Stimulated activated CD4-positive, alpha-beta T cell treated with anti-CD3 and anti-CD28 coated beads, Interleukin-15, amount 100 ng/mL, for 24 hours (primary cell): ENCODE measurements at places on chromosomes 3 and 15.

- DNase-seq, result no peak
Observed at GRCh38 chr3:18812316-18812715, 336.0 kb upstream of the KCNH8 start.

GRCh38 chr3:59644479-59645402 lies 594.9 kb upstream of the CFAP20DC start:
- no peak for DNase-seq

DNA sequence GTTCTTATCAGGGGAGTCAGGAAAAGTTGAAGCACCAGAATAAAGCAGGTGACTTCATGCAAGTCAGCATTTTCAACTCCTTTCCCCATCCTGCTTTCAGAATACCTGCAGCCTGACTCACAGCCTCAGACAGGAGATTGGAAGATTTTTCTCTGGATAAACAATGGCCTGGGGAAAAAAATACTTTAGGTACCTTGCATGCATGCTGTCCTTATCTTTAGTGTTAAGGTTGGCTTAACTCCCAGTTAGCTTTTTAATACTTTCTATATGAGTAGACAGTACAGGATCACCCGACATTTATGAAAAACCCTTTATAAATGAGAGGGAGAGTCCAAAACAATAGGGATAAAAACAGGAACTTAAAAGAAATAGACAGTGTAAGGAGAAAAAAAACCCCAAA lies 53.6 kb downstream of the PAK2 start:
- DNase-seq, result no peak

DNA sequence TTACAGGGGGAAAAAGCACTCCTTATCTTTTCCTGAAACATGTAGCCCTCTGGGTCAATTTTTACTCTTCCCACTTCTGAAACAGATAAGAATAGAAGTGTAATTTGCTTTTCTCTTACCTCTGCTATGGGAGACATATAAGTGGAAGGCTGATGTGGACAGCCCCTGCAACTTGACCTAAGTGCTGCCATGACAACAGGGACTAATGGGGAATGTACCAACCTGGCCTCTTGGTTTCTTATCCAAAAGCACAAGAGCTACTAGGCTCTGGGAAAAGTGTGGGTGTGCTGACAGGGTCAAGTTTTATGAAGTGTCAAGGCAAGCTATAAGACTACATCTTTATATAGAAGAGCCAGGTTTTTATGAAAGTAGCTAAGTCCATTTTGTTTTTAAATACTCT lies 1246.5 kb downstream of the OTOL1 start:
- no peak for DNase-seq

GRCh38 chr15:86906376-86906775 lies 826.7 kb downstream of the AGBL1 start:
- DNase-seq, result no peak

DNA sequence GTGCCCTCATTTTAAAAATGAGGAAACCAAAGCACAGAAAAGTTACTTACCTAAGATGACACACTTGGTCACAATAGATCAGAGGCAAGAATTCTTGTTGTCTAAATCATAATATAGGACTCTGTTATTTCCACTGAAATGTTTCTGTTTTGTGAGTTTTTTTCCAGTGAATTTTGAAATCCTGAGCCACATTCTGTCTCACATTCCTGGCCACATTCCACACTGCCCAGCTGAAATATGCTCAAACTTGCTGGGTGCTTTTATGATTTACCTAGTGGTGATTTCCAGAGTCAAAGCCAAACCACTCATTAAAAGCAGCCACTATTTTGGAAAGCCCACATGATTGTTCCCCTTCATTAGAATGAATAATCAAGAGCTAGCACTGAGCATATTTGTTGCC lies 82.3 kb upstream of the NPHP3 start:
- DNase-seq, result no peak

DNA sequence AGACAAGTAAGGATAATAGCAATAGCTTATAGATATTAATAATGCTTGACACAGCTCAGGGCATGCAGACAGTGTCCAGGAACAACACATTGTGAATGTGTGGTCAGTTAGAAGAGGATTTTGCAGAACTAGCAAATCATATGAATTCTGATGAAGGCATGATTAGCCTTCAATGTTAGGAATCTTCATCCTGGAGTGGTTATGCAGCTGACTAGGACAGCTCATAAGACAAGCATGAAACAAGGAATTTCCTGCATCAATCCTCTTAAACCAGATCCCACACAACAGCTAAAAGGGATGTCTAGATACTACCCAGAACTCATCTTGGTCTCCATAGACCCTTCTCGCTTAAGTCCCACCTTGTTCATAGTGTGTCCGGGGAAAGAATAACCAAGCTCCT lies 499.0 kb upstream of the ATP11B start:
- DNase-seq, result no peak

DNA sequence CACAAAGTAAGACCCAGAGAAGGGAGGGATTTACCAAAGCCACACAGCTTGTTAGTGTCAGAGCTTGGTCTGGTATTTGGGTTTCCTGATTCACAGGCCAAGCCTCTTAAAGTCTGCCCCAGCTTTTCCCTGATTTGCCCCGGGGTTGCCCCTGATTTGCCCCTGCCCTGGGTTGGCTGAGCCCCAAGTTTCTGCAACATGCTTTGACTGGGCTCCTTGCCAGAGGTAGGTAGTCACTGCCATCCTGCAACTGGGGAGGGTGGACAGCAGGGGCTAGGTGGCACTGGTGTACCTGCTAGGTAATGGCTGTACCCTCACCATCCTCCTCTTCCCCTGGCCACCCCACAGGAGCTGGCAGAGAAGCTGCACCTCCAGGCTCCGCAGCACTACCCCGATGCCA lies 2.5 kb downstream of the MPI start:
- DNase-seq, result no peak

GRCh38 chr15:87667643-87668042 lies 588.9 kb downstream of the NTRK3 start:
- no peak for DNase-seq

DNA sequence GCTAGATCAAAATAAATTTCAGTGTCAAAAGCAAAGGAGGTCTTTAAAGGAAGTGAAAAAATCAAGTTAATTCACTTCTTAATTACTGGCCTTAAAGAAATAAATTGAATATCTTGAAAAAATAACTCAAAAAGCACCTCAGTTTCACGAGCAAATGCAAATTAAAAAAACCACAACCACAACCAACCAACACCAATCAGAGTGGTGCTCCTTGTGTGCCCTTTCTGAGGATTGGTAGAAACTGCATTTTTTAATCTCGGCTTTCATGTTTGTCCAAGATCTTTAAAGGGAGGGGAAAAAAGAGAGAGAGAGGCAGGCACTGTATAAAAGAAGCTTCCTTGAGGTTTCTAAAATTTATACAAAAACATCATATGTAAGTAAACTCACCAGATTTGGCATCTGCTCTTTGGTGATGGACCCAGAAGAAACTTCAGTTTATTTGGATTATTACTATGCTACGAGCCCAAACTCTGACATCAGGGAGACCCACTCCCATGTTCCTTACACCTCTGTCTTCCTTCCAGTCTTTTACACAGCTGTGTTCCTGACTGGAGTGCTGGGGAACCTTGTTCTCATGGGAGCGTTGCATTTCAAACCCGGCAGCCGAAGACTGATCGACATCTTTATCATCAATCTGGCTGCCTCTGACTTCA lies at the start of gene GPR15:
Gene GPR15 (plus strand): TSS at position 357 of the 653 bp plus-strand sequence. CDS start 56 bp downstream, at position 413.
- no peak for DNase-seq

DNA sequence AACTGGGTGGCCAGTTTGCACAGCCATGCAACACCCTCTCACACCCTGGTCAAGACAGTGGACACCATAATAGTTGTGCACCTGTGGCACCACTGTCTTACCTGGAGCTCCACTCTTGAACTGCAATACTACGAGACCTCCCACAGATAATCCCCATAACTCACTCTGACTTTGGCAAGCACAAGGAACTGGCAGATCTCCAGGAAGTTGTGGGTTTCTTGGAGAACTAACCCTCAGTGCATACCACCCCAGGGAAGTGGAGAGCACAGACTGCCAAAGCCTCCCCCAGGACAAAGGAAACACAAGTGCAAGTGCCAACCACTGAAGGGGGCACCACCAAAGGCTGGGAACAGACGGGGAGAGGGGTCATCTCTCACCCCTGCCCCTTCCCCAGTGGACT lies 318.6 kb downstream of the SUCLG2 start:
- no peak for DNase-seq

- no peak for DNase-seq
Observed at GRCh38 chr15:68268405-68268804, 9.1 kb upstream of the FEM1B start.

DNA sequence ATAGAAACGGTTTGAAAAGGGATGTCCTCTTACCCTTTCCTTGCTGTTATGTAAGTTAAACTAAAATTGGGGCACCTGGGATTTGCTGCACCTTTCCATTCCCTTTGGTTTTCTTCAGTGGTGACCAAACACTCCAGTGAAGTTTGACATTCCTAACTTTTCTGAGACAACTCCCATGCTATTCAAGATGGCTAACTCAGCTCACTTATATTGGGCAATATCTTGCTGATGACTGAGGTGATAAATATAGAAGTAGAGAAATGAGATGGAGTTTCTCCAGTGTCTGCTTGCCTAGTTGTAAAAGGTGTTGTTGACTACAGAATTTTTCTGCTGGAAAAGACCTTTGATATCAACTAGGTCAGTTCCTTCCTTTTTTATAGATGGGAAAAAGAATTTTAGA lies 291.8 kb downstream of the GAP43 start:
- DNase-seq, result no peak

DNA sequence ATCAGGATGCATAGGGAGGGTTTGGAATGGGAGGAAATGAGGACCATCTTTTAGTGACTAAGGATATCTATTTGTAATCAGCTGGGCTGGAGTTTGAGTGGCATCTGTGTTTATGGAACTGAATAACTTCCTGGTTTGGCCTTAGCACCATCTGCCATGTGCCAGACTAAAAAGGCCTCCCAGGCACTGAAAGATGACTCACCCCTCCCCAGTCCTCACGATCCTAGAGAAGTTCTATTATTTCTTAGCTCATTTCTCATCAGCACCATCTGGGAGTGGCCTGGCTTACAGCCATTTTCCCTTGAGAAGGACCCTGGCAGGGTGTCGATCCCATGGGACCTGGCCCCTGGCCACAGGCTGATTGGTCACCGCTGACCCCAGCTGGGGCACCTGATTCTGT lies 23.9 kb upstream of the CTXND1 start:
- no peak for DNase-seq

- DNase-seq, result peak; percentile 7
Observed at GRCh38 chr15:69979262-69979661, 118.5 kb downstream of the TLE3 start.

GRCh38 chr3:127672429-127673190 lies at the start of gene ABTB1:
Gene ABTB1 (plus strand): TSS chr3:127672952. CDS start chr3:127673026, 74 bp downstream.
- peak; percentile 91 for DNase-seq

DNA sequence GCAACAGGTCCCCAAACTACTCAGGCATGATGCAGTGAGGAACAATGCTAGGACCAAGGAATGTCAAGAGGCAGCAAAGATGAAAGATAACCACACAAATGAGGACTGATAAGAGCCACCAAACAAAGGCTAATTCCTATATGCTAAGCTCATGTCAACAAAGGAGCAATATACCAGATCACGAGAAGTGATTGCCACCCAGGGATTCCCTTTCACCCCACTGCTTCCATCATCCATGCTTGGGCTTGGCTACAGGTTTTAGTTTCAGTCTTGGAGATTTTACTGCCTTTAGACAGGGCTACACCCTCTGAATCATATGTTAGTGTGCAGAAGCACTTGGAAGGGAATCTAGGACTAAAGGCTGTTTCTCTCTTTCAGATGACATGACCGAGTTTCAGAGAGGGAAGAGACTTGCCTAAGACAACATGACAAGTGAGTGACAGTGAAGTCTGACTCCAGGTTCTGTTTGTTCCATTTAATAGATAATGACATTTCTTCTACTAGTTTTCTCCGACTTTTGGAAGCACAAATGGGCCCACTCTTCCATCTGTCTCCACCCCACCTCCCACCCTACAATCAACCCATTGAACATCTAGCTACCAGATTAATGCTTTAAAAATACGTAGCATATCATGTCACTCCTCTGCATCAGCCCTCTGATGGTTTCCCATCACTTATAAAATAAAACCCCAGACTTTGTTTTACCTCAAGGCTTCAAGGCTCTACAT lies 173.5 kb upstream of the LRRN1 start:
- no peak for DNase-seq

- no peak for DNase-seq
Observed at GRCh38 chr3:36210840-36211651, 169.3 kb upstream of the STAC start.

DNA sequence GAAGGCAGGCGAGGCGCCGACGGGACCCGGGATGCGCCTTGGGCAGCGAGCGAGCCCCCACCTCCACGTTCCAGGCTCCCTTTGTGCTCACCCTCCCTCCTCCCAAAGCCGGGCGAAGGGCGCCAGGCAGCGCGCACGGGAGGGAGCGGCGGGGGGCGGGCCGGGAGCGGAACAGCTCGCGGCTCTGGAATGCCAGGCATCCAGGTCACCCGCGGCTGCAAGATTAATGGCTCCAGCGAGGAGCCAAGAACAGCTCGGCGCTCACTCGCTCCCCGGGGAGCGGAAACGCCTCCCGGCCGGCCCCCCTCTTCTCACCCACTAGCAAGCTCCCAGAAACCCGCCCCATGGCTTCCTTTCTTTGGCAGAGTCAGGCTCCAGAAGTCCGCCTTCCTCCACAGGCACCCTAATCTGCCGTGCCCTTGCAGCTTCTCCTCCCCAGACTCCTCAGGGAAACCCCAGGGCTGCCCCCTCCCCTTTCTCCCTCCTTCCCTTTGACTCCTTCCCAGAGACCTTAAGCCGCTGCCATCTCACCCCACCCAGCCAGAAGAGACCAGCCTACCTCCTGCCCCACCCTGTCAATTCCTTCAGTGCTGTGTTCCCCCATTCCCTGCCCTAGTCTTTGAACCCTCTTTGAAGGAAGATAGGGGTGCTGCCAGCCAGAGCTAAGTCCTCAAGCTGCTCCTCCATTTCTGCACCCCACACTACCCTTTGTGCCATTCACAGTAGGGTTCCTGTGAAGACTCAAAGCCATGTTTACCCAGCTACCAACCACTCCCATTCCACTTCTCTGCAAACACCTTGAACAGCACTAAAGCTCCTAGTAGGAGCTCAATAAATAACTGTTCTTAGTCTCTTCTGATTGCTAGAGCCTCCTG lies 9.9 kb downstream of the AMOTL2 start:
- peak; percentile 62 for DNase-seq

DNA sequence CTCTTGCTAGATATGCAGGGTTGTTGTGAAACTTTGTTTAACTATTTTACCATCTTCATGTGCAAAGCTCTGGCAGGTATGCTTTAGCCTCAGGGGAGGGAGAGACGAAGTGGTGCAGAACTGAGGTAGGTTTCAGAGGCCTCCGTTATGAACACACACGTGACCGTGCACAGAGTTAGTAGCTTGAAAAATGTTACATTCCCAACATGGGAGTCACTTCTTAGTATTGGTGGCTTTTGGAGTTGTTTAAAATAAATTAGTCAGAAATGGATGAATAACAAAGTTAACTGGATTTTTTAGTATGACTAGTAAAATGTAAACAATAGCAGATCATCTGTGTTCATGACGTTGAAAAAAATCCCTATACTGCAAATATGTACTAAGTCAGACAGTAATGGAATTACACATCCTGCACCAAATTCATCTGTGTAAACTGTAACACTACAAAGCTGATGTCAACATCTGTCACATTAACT lies 279.6 kb downstream of the KLF13 start:
- no peak for DNase-seq
